ENCODE measurements at places on chromosomes 6 and 20. TPM values are rescaled to one million over a fixed set of nuclear protein-coding genes. Genes with fewer than 3 reads are reported as not detected.

DNA sequence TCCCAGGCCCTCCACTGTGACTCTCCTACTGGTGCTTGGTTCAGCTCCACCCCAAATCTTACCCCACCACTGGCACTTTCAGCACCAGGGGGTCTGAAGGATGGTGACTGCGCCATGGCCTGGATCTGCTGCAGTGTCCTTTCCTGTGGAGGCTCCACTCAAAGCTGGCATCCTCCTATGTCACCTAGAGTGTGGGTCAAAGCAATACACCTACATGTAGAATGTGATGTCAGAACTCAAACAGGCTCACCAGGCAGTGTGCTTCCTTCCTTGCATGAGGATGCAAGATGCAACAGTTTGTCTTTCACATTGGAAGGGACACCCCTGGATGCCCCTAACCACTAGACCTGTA is 32.8 kb upstream of the MICB start:
- no peak for DNase-seq

DNA sequence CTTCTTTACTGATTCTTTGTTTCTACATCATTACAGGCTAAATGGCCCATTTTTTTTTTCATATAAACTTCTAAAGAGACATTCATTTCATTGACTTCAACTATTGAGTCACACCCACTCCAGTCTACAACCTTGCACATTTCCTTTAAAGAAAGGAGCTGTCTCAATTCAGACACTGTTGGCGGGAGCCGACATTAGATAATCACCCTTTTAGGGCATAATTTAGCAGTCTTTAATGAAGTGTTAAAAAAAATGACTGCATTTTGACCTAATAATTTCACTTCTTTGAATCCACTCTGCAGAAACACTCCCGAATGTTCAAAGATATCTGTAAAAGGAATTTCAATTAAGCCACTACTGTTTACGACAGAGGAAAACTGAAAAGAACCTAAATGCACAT is 1.5 kb downstream of the EPM2A start:
- DNase-seq: no peak

STK38 gene
- total RNA-seq: 20.7 TPM

HCK gene
- total RNA-seq: not detected

SH3BGRL2 gene
- total RNA-seq: 28.8 TPM

OR2J3 gene
- total RNA-seq: not detected
